GM04503 (cell line): ENCODE measurements at places on chromosomes 11 and 22.

DNA sequence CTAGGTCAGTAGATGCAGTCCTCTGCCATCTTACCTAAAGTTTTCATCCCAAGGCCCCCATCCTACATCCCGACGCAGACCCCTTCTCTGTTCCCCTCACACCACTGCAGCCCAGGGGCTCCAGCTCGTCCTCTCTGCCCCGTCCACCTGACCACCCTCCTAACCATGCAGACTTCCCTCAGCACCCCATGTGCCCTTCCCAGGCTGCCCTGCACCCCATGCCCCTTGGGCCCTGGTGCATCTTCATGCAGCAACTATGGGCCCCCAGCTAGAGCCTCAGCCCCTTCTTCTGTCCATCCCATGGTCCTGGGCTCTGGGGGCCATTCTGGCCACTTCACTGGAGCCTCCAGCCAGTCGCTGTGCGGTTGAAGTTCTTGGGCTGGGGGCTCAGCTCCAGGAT is 2.9 kb downstream of the PRR33 start:
- no peak for DNase-seq

- DNase-seq: no peak
Measured at GRCh38 chr11:119742263-119742861, 13.4 kb upstream of the NECTIN1 start.

DNA sequence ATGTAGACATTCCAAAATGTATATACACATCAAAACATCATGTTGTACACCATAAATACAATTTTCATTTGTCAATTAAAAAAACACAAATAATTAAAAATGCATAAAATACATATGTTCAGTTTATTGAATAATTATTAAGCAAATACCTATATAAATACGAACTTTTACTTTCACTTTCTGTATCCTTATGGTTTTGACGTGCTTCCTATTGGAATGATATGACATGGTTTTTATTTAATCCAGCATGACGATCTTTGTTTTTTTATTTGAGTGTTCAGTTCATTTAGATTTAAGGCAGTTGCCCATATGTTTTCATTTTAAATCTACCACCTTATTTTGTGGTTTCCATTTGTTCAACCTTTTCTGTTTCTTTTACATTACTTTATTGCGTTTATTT is 198.3 kb upstream of the PLET1 start:
- no peak for DNase-seq

GRCh38 chr11:44162662-44163061 is 67.2 kb downstream of the EXT2 start:
- no peak for DNase-seq

DNA sequence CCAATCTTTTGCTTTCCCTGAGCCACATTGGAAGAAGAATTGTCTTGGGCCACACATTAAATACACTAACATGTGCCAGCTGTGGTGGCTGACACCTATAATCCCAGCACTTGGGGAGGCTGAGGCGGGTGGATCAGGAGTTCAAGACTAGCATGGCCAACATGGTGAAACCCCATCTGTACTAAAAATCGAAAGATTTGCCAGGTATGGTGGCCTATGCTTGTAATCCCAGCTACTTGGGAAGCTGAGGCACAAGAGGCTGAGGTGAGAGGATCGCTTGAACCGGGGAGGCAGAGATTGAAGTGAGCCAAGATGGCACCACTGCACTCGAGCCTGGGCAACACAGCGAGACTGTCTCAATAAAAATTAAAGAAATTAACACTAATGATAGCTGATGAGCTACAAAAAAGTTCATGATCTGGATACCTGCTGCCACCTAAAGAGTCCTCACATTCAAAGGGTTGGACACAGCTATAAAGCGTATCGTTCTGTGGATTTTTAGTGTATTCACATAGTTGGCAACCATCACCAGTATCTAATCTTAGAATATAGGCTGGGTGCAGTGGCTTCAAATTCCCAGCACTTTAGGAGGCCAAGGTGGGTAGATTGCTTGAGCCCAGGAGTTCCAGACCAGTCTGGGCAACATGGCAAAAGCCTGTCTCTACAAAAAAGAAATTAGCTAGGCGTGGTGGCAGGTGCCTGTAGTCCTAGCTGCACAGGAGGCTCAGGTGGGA is 3.4 kb upstream of the LDHC start:
- DNase-seq: no peak

DNA sequence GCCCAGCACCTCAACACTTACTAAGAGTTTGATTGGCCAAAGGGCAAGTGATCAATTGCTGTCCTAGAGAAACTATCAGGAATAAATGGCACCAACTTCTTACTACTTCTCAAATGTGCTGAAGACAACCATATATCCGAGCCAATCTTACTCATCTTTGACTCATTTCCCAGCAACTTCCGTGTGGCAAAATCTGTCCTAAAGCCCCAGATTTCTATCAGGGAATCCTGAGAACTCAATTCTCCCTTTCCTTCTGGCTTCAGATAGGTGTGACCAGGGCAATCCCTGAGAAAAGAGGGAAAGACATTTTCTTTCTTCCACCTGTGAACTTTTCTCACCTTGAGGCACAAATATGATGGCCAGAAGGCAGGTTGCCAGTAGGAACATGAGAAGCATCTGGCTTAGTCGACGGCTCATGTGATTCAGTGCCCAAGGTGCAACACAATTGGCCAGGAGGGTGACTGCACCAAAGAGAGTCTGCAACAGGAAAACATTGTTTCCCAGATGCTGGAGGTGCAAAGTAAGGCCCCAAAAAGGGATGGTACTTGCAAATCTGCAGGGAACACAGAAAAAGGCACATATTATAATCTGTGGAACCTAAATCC is 21.8 kb upstream of the SLC22A24 start:
- no peak for DNase-seq

DNA sequence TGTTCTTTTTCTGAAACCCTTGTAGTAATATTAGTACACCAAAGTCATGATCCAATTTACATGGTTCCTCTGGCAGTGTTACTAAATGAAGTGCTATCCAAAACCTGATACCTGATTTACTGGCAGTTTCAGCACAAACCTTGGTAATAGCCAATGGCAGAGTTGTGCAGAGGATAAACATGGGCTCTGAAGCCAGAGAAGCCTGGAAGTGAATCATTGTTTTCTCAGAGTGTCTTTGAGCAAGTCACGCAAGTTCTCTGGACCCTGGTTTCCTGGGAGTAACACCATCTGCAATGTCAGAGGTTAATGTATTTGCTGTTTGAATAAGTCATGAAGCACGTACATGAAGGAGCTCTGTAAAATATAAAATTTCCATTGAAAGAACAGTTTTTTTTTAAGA is 222.3 kb upstream of the NARS2 start:
- DNase-seq: no peak

DNA sequence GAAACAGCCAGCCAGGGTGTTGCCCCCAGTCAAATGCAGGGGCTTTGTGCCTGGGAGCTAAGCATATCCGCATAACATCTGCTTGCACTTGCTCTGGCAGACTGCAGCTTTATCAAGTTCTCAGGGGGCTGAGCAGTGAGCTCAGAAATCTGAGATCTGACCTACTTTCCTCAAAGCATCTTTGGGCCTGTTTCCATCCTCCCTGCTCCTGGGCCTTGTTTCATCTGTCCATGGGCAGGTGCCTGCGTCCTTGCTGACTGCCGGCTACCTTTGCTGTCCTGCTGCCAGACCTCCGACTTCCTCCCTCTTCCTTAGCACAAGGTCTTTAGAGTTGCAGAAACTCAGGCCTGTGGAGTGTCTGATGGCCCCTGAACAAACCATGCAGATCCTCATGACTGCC is 131.2 kb upstream of the B3GAT1 start:
- DNase-seq: no peak

DNA sequence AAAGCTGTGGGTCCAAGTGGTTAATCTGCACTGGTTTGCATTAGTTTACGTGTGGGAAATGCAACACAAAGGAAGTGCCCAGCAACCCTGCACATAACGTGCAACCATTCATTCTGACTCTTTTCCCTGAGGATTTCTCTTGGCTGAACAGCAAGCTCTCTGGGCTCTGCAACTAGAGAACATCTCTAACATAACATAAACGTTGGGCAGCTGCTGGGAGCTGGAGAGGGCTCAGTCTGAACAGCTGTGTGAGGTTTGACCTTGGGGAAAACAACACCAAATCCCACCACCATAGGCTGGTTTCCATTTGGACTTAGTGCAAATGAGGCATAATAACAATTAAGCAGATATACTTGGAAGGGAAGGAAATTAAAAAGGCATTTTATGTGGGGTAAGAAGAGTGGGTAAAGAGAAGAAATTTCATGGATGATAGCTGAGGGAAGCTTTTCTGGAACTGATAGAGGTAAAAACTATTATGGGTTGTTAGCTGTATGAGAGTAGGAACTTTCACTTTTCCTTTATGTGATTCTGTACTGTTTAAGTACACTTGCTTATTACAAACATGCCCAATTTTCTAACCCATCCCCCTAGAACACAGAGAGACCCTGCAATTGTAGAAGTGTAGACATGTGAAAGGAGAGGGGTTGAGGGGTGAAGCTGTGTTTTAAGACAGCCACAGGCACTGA is 76.2 kb downstream of the SNX19 start:
- DNase-seq: peak; percentile 42

GRCh38 chr11:35714882-35715627 is 52.5 kb downstream of the TRIM44 start:
- DNase-seq: peak; percentile 73

DNA sequence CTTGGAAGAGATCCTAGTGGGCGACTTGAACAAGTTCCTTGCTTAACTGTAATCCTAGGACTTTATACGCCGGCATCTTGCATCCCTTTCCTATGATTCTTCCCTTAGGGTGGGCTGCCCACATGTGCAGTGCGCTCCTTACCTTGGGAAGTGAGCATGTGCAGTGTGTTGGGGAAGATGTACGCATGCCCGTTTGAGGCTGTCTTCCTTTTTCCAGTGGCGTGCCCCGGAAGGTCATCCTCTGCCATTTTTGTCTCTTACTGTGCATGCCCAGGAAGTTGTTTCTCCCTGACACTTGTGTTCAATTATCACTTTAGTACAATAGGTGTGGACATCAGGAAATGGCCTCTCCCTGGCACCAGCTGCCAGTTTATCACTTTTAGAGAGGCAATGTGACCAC is 936.5 kb downstream of the TBC1D22A start:
- no peak for DNase-seq

DNA sequence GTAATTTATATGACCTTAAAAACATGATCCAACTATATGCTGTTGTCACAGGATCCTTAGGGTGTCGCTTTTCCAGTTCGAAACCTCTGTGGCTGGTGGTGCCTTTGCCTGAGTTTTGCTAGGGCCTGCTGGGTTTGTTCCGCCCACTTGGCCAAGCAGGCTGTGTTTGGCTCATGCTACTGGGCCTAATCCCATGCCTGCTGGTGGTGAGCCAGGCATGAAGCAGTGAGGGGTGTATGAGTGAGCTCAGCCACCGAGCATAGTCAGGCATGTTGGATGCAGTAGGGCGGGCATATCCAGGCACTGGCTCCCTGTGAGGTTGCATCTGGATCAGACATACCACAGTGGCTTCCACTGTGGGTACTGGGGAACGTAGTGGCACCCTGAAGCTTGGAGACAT is 16.3 kb downstream of the NPAT start:
- DNase-seq: no peak

- no peak for DNase-seq
Measured at GRCh38 chr11:20459865-20460264, 72.3 kb downstream of the PRMT3 start.

DNA sequence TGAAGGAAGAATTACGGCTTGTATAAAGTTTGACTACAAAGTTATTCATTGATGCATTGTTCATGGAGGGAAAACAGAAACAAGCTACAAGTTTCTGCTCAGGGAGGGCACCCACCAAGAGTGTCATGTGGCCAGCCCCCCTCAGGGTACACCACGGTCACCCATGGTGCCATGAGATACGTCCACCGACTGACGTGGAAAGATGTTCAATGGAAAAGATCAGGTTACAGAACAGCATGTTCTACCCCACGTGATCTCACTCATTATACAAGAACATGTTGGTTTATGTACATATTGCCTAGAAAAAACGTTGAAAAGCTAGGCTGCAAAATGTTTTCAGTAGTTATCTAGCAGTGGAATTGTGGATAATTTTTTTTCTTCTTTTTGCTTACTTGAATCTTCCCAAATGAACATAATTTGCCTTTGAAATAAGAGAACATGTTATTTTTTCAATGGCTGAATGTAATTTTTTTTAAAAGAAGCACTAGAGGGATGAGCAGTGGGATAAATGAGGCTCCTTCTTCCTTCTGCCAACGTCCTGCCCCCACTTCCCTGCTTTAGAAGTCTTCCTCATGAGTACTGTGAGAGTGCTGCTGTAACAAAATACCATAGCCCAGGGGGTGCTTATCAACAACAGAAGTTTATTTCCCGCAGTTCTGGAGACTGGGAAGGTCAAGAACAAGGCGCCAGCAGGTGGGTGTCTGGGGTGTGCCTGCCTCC is 22.5 kb downstream of the RCN1 start:
- DNase-seq: no peak

- DNase-seq: no peak
Measured at GRCh38 chr11:78926633-78927338, 352.1 kb upstream of the NARS2 start.

GRCh38 chr11:108886660-108887009 is 221.8 kb downstream of the DDX10 start:
- peak; percentile 62 for DNase-seq

DNA sequence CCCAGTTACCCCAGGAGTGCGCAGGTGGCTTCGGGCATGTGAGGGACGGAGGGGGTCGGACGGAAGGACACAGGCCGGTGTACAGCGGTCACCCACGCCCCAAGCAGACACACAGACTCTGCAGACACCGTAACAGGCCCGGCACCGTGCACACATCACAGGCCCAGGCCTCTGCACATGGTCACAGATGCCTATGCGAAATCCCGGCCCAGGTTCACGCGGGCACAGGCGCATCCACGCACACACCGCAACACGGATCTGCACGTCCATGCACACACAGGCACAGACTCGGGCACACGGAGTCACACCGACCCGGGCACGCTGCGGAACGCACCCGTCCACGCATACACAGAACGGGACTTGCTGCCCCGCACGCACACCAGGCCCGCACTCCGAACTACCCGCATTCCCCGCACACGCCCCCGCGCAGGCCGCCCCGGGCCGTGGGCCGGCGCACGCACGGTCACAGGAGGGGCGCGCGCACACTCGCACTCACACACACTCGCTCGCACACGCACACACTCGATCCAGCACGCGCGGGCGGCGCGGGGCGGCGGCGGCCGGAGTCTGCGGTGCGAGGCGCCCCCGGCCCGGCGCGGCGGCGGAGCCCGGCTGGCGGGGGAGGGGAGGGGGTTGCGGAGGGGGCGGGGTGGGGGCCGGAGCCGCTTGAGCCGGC is at the start of gene MGAT3:
Gene MGAT3 (plus strand): TSS at position 491 of the 676 bp plus-strand sequence. CDS start 30,336 bp downstream, outside the sequence.
- DNase-seq: no peak

DNA sequence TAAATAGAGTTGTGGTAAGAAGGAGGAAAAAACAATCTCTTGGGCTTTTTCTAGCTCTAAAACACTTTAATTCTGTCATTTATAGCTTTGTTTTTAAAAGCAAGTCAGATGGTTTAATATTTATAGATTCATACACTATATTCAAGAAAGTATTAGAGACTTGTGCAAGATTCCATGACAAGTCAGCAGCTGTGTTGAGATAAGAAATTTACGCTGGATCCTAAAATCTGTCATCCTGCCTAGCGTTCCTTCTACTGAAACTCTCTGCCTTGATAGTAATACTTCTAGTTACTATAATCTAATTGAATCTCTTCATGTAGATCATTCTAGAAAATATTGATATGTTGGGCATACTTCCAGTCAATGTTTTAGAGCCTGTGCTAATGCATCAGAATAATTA is 721.8 kb downstream of the CNTN5 start:
- no peak for DNase-seq
